ENCODE measurements at places on chromosomes 5 and 9. TPM values are rescaled to one million over a fixed set of nuclear protein-coding genes. Genes with fewer than 3 reads are reported as not detected.

The EXOSC2 gene
- 53.9 TPM for total RNA-seq

The SLC6A19 gene
- total RNA-seq: 0.06 TPM

The AFF4 gene
- 44.2 TPM for total RNA-seq

The SHC3 gene
- total RNA-seq: not detected

The ASB6 gene
- 28.4 TPM for total RNA-seq

The SPINK13 gene
- total RNA-seq: not detected

The ZNF462 gene
- 2.5 TPM for total RNA-seq

The DMRT2 gene
- not detected for total RNA-seq

The SOX30 gene
- total RNA-seq: 0.10 TPM

The AUH gene
- total RNA-seq: 19.8 TPM

The ENHO gene
- total RNA-seq: not detected

DNA sequence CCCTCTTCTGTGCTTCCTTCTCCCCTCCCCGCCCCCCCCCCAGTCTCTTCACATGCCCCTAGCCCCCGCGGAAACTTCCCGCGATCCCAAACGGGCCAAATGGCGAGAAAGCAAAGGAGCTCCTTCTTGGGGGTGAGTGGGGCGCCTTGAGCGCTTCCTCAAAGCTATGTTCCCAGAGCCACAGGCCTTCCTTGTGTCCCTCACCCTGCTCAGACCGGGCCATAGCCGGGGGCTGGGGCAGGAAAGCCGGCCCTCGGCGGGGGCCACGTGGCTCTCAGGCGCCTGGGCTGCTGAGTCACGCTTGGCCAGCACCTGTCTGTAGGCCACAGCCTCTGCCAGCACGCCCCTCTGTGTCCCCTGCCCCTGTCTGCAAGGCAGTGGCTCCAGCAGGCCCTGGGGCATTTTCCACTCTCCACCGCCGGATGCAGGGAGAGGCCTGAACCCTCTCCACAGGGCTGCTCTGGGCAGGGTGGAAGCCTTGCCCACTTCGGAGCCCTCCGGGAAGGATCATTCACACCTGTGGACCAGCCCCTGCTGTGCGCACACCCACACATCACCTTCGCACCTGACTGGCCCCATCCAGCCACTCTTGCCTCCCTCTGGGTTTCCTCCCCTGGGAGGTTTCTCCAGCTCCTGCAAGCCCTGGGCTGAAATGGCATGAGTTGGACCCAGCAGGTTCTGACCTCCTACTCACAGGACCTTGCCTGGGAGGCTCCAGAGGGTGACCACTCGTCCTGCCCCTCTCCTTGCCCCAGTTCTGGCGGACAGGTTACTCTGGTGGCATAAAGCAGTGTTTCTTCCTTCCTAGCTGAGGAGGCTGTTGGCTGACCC is 1.2 kb upstream of the SQSTM1 start:
- DNase-seq: no peak

GRCh38 chr5:155259648-155260047 is 246.1 kb downstream of the KIF4B start:
- DNase-seq: no peak

- DNase-seq: no peak
Observed at GRCh38 chr9:90301277-90301653, 341.4 kb downstream of the DIRAS2 start.

DNA sequence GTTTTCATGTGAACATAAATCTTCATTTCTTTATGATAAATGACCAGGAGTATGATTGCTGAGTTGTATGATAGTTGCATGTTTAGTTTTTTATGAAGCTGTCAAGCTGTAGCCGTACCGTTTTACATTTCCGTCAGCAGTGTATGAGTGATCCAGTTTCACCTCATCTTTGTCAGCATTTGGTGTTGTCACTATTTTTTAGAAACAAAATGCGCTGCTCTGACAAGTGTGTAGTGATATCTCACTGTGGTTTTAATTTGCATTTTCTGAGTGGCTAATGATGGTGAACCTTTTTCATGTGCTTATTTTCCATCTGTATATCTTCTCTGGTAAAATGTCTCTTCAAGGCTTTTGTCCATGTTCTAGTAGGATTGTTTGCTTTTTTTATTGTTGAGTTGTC is 6.7 kb upstream of the SPATA31D1 start:
- DNase-seq: no peak

GRCh38 chr9:121833061-121833460 is 181.6 kb downstream of the DAB2IP start:
- no peak for DNase-seq

- DNase-seq: no peak
Observed at GRCh38 chr5:73668017-73668416, 42.0 kb downstream of the ARHGEF28 start.

DNA sequence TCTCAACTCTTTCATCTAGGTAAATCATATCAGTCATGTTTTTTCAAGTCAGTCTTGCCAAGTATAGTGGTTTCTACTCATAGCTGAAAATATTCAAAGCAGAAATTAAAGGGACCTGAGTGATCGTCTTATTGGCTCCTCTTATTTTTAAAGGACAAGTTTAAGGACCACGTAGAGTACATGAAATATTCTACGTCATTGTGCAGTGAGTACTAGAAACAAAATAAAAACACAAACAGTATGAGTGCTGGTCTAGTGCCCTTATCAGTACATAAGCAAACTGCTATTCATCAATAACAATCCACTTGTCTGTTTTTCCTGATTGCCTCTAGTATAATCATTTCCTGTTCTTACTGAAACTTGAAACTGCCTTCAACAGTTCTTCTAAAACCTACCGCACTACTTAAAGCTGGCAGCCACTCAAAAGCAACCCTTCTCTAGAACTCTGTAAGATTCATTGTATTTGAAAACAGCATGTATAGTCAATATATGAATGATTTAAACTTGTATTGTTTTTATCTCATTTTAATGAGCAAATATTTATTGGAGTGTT is 853.7 kb downstream of the TAF11L14 start:
- no peak for DNase-seq

DNA sequence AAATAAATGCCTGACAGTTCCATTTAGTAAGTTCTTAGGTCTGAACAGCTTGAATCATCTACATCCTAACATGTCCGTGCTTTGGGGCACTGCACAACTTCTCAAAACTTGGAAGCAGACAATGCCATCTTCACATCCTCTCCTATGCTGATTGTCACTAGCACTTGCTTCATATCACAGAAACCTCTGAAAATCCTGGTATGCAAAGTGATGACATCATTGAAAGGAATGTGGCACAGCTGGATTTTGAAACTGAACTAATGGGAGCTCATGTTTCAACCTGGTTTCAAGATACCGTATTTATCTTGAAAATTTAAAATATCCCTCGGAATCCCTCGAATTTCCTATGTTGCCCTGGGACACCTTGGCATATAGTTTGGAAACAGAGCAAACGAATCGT is 490.2 kb upstream of the DAP start:
- DNase-seq: no peak

DNA sequence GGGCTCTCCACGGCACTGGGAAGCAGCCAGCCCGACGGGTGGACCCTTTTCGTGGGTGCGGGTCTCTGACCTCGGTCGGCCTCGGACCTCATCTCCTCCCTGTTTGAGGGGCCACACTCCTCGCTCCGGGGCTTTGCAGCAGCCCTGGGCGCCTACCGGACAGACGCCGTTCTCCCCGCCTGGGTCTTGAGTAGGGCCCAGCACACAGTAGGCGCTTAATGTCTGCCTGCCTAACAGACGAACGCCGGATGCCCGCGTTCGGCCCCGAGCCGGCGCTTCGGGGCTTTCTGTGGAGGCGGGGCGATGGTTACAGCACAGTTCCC is 842 bp upstream of the GTF3C5 start:
- DNase-seq: no peak

GRCh38 chr5:10401498-10401897 is 40.2 kb upstream of the ROPN1L start:
- DNase-seq: no peak

GRCh38 chr9:117104206-117104605 is 310.7 kb downstream of the ASTN2 start:
- DNase-seq: no peak

DNA sequence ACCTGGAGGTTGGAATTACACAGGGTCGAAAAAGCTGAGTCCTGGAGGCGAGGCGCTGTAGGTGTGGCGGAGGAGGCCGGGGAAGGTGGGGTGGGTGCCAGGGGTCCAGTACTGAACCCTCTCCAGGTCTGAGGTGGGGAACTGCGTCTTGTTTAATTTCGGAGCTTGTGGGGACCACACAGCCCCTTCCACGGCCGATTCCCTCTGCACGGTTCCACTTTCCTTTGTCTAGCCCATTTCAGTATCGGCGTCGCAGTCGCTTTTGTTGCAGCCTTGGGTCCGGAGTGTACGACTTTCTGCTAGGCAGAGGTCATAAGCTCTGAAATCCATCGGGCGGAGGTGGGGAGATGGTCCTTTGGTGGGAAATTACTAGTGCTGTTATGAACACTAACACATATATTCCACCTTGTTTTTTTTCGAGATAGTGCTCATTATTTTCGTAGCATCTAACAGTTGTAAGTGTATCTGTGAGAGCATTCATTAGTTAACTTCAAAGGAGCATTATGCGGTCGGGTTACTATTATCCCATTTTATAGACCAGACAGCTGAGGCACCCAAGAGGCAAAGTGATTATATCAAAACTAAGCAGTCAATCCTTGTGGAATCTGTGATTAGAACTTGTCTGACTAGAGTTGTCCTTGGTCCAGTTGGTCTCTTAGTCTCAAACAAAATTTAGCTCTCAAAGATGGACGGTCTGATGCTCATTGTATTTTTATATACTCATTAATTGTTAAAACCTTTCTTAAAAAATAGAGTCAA is 737 bp downstream of the RNF180 start:
- no peak for DNase-seq

GRCh38 chr5:179303451-179304200 is 41.6 kb downstream of the ADAMTS2 start:
- no peak for DNase-seq

- no peak for DNase-seq
Observed at GRCh38 chr5:17314907-17315471, 97.6 kb downstream of the BASP1 start.

DNA sequence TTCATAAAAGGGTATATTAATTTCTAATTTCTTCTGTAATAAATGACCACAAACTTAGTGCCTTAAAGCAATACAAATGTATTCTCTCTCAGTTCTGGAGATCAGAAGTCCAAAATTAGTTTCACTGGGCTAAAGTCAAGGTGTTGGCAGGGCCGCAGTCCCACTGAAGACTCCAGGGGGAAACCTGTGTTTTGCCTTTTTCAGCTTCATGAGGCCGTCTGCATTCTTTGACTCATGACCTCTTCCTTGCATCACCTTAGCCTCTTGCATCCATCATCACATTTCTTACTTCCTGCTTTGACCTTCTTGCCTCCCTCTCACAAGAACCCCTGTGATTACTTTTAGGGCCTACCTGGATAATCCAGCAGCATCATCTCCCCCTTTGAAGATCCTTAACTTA is 42.0 kb upstream of the ALDH1B1 start:
- DNase-seq: no peak

- DNase-seq: no peak
Observed at GRCh38 chr9:76438841-76439588, 20.0 kb upstream of the GCNT1 start.

GRCh38 chr9:78288214-78288892 is 8.6 kb upstream of the PSAT1 start:
- no peak for DNase-seq

GRCh38 chr9:33135031-33135461 is 32.1 kb downstream of the B4GALT1 start:
- no peak for DNase-seq

- DNase-seq: no peak
Observed at GRCh38 chr9:88973281-88974045, 17.8 kb upstream of the S1PR3 start.

DNA sequence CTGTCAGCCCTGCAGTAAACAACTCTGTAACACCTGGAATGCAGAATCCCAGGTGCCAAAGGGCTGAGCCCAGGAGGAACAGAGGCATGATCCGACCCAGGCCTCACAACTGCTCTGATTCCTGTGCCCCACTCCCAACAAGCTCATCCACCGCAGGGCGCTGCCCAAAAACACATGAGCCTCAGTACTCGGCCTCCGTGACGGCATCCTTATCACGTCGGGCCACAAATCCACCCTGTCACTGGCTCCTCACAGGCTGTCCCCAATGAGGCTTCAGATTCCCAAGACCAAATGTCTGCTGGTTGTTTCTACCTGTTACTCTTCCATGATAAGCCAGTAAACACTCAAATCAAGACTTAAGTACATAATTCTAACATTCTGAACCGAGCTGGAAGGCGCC is 15.2 kb downstream of the QSOX2 start:
- no peak for DNase-seq

- DNase-seq: no peak
Observed at GRCh38 chr5:159198063-159199036, 11.0 kb downstream of the RNF145 start.

All from T-cell (primary cell).